ENCODE measurements at places on chromosomes 5 and 9.

DNA sequence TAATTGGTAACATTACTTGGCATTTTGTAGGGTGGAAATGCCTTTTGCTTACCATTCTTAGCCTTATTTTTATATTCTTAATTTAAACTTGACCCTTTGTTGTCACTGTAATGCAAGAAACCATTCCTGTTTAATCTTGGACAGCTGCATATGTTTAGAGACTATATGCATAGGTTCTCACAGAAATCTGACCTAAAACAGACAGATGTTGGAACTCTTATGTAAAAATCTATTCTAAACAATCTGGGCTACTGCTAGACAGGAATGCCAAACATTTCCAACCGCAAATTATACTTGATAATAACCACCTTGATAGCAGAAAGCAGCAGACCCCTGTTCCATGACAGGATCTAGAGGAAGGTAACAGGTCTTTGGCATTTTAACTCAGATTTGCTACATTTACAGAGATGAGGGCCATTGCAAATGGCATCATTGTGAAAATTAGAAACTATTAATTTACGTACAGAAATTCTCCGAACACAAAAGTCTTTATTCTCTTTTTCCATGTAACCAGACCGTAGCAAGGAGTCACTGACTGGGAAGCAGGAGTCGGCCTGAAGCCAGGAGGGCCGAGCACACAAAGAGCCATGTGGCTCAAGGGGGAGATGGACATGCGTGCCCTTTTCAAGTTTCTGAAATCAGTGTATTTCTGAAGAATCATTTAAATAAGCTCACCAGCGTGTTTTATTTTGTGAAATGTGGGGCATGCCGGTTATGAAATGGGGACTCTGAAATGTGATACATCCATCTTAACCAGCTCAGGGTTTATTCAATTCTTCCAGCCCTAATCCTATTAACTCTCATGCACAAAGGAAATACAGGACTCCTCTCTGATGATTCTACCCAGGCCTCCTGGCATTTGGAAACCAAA is 139.3 kb downstream of the AOPEP start:
- peak; percentile 40 for DNase-seq

- DNase-seq, result no peak
These were observed 32.4 kb upstream of the STX17 start for GRCh38 chr9:99873943-99874584.

DNA sequence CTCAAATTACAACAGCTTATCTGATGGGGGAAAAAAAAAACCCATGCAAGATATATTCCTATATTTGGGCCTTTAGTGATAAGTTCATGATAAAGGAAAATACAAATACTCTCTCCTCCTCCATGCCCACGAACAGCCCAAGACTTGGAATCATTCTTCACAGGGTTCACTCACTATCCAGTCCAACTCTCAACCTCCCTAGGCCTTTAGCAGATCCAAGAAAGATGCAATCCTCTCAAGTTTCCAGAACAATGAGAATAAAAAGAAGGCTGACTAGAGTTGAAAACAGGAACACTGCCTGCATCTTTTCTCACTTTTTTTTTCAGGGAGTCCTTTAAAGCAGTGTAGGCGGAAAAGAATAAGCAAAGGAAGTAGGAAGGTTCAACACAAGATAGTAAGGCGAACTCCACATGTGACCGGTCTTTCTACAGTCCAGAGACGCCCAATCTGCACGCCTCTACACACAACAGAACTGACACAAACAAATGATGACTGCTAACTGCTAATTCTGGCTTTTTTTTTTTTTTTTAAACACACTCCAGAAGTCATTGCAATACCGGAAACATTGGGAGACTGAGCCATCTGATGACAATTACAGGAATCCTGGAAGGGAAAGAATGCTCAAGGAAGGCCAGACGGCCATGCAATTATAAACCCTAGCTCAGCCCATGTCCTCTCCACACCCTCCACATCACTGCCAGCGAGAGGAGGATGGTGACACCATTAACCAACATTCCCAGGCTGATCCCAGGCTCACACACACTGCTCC is 75.4 kb downstream of the BNC2 start:
- no peak for DNase-seq

GRCh38 chr5:159768243-159768642 is 148.0 kb upstream of the ADRA1B start:
- DNase-seq, result no peak

- DNase-seq, result peak; percentile 78
These were observed 34.6 kb downstream of the OXCT1 start for GRCh38 chr5:41835645-41836044.

- no peak for DNase-seq
These were observed 2.4 kb upstream of the RNF145 start for GRCh38 chr5:159211729-159212174.

DNA sequence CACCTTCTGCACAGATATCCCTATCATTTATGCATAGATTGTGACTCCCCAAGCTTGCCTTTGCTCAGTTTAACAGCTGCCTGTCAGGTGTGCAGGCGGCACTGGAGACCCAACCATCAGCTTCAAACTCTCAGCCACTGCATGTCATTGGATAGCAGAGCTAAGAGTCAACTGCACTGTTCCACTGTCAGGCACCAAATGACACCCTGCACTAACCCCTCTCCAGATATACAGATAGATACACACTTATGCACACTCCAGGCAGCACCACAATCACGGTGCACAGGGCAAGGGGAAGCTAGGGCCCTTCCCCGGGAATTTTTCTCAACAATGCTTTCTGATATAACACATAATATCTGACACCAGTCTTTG is 142.3 kb downstream of the BNC2 start:
- peak; percentile 63 for DNase-seq

DNA sequence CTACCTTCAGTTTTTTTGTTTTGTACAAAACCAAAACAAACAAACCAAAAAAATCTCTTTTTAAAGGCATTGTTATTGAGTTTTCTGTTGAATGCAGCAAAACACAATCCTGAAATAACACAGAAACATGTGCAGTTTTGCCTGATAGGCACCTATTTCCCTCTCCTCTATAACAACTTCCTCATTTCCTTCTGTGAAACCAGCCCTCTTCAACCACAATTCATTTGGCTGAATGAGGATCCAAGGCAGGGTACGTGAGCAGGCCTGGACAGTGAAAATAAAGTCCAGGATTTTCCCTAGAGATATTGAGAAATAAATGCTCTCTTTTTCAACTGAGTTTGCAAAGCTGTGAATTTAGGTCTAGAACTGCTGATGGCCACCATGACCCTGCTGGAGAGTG is 134.8 kb upstream of the LARP1 start:
- no peak for DNase-seq

DNA sequence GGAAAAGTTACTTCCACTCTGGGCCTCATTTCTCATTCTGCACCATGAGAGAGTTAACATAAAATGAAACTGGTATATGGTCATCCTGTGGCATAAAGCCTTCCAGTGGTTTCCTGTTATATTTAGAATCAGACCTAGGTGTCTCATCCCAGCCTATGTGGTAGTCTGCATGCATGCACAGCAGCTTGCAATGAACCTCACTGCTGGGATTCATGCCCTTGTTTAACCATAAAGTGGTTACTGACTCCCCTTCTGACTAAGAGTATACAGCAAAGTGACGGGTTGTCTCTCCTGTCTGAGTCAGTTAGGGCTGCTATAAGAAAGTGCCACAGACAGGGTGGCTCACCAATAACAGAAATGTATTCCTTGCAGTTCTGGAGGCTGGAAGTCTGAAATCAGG is 14.7 kb upstream of the TDRD7 start:
- no peak for DNase-seq

- no peak for DNase-seq
These were observed 350.8 kb downstream of the DMRT2 start for GRCh38 chr9:1400983-1401382.

DNA sequence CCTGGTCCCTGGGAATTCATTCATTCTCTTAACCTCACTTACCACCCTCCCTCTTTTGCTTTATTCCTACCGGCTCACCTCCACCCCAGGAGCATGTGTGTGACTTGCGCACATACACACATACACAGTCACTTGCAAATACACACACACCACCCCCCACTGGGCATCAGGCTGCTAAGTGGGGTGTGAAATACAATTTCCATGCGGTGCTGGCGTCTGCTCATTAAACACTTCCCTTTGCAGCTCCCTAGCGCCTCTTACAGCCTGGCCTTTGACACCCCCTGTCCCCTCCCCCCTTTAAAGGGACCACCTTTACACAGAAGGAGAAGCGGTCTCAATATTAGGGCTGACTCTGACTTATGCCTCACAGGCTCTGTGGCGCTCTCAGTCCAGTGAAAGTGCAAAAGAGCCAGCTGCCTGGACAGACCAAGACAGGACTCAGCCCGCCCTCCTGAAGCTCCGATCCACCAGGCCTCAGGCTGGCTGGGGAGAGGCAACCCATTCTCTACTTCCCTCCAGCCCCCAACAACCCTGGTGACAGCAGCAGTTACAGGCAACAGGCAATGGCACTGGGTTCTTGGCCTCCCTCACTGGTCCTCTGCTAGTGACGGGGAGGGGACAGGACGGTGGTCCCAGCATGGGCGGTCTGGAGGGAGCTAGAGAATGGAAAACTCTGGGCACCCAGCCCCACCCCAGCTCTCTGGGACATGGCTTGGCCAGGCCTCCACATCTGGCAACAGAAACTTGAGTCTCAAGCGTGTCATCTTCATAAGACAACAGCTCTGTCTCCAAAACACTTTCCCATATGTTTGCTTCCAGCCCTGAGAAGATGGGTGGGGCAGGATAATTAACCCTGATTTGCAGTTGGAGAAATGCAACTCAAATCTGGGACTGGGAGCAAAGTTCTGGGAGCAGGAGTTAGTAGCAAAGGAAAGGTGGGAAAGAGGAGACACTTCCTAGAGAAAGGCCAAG is 12.0 kb downstream of the ENHO start:
- peak; percentile 70 for DNase-seq

- DNase-seq, result no peak
These were observed 25.9 kb downstream of the RUSC2 start for GRCh38 chr9:35515766-35516165.

- no peak for DNase-seq
These were observed 29.8 kb downstream of the OLFM1 start for GRCh38 chr9:135117281-135117680.

- no peak for DNase-seq
These were observed 143.0 kb downstream of the XRCC4 start for GRCh38 chr5:83220331-83220730.

DNA sequence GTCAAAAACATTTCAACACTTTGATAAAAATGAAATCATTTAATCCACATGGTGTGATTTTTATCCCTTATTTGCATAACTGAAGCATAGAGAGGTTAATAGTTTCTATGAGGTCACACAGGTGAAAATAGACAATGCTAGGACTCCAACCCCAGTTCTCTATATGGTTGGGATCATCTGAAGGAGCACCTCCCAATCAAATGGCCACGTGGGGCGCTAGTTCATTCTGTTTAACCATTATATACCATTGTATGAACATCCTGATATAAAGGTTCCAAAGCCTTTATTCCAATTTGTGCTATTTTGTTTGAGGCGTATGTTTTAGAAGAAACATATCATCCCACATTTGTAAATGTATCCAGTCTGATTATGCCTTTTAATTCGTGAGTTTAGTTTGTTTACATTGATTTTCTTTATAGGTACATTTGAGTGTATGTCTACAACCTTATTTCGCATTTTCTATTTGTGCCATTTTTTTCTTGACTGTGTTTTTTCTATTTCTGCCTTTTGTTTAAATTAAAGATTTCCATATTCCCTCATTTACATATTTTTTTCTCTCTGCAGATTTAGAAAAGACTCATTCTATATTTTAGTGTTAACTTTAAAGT is 1092.0 kb downstream of the MAT2B start:
- no peak for DNase-seq

GRCh38 chr9:94767331-94768072 is 41.0 kb downstream of the AOPEP start:
- DNase-seq, result no peak

DNA sequence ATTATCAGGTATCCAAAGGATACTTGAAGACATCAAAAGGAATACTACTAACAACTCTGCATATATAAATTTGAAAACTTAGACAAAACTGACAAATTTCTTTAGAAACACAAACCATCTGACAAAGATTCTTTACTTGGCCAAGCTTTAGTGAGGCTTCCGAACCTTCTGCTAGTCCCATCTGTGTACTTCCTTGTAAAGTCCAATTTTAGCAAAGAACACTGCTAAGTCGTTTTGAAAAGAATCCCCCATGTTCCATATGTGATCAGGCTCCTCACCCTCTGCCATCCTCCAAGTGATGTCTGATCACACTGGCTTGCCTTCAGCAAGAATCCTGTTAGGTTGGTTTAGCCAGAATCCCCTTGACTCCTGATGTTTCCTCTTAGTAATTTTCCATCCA is 150.0 kb upstream of the ACO1 start:
- no peak for DNase-seq

DNA sequence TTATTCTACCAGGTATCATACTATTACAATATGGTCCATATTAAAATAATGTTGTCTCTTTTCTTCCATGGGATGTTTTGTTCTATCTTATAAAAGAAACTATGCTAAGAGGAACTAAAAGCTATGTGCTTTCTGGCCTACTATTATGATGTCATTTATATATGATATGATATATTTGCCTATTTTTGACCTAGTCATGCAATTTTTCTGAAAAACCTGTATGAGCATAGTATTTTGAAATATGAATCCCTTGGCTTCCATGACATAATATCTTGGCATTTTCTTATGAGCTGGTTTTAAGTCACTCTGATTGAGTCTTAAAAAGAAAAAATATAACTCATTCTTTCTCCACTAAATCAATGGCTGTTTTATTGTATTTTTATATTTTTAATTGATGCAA is 60.7 kb downstream of the MAN2A1 start:
- DNase-seq, result no peak

GRCh38 chr9:19999491-20000057 is 210.7 kb upstream of the SLC24A2 start:
- DNase-seq, result no peak

Data from NCI-H2227 treated with DMSO at 0.1 percent for 48 hours (cell line).